Stimulated activated CD4-positive, alpha-beta T cell treated with anti-CD3 and anti-CD28 coated beads, Interleukin-1b, Interleukin-23, amount 100 ng/mL, for 1 hour (primary cell): ENCODE measurements at places on chromosomes 1 and 21.

GRCh38 chr1:43438006-43438405, 15.7 kb downstream of the HYI start:
- no peak for DNase-seq

DNA sequence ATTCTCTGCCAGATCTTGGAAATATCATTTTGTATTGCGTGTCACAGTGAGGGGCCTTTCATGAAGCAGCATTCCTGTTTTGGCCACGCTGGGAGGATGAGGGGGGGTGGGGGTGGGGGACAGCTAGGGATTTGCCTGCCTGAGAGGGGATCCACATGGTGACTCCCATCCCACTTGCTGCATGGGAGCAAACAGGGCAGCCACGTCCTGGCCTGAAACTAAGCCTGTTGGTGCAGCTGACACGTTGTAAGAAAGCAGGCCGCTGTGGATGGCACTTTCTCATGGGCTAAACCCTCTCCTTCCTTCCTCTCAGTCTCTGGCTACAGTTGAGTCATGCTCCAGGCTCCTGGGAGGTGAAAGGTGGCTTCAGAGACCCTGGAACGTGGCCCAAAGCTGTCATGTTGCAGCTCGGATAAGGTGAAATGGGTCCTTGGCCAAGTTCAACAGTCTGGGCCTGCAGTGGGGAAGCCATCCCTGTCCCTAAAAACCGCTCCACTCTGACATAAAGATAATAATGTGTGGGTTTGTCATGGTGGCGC, 346.7 kb upstream of the VAMP3 start:
- no peak for DNase-seq

DNA sequence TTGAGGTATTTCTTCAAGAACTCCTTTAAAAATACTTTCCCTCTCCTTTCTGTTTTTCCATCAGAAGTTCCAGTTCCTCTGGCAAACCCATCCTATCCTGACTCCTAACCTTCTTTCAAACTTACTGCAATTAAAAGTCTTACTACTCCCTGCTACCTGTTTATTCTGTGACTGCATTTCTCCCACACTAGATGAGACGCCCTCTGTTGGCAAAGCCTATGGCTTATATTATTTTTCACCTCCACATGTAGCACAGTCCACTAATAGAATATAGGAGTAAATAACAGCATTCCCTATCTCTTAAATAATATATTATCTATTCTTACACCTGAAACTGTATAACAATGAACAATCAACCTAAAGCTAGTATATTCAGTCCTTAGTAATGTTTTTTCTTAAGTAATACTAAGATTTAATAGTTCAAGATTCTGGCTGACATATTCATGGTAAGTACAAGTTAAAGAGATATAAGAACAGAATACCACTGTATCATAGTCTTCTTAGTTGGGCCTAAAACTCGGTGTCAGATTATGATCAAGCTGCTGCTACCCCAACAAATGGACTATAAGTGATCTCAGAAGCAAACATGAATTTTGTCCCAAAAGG, 54.8 kb downstream of the RAB3GAP2 start:
- DNase-seq: no peak

GRCh38 chr1:172647110-172647564, 11.8 kb upstream of the FASLG start:
- no peak for DNase-seq
